Choroid plexus epithelial cell (primary cell): ENCODE measurements at places on chromosomes 1 and 21.

GRCh38 chr1:211132721-211133392, 1.1 kb downstream of the KCNH1 start:
- DNase-seq, result no peak

GRCh38 chr21:39150877-39151276, 32.4 kb downstream of the PSMG1 start:
- no peak for DNase-seq

- no peak for DNase-seq
Measured at GRCh38 chr1:203173566-203173965, 2.1 kb downstream of the MYBPH start.

GRCh38 chr21:46352913-46353312, 29.0 kb downstream of the PCNT start:
- no peak for DNase-seq

DNA sequence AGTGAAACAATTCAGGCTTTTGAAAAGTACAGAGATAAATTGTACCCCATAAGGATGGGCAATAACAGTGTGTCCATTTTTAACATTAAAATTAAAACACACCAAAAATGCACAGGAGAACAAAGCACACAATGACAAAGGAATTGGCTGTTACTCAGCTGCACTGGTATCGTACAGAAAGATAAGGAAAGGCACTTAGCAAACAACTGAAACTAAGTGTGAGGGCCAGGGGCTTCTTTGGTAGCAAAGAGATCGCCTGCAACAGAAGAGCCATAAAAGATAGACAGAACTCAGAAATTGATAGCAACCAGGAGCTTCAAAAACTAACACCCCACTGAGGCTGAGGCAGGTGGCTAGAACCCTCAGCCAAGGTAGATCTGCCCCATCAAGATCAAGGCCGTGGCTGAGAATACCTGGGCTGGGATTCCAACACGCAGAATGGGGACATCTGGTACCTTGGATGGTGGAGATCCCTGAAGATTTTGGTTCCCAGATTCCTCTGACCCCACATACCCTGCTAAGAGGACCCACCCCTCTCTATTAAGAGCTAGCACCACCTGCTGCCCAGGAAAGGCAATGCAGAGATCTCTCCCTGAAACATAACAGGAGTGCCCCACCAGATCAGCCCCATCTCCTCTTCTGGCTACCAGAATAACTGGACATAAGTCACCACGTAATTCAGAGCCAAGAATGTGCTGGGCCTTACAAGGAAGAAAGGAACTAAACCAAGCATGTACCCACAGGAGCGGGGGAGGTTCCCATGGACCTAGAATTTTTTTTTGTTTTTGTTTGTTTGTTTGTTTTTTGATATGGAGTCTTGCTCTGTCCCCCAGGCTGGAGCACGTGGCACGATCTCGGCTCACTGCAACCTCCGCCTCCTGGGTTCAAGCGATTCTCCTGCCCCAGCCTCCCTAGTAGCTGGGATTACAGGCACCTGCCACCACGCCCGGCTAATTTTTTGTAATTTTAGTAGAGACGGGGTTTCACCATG, 16.2 kb downstream of the PLEKHO1 start:
- peak; percentile 67 for DNase-seq
